ENCODE measurements at places on chromosomes 4 and X. TPM values are rescaled to one million over a fixed set of nuclear protein-coding genes. Genes with fewer than 3 reads are reported as not detected.

Gene CAPN6
- total RNA-seq, result not detected

GRCh38 chr4:161869511-161869910, 294.3 kb downstream of the FSTL5 start:
- no peak for DNase-seq

GRCh38 chrX:118637997-118638396, 89.4 kb upstream of the IL13RA1 start:
- no peak for DNase-seq

Gene CENPVL2
- total RNA-seq, result not detected

GRCh38 chrX:129738466-129739308, at the start of gene XPNPEP2:
XPNPEP2 (plus strand) TSS chrX:129738979; CDS start chrX:129739214, 235 bp downstream.
- DNase-seq, result no peak

DNA sequence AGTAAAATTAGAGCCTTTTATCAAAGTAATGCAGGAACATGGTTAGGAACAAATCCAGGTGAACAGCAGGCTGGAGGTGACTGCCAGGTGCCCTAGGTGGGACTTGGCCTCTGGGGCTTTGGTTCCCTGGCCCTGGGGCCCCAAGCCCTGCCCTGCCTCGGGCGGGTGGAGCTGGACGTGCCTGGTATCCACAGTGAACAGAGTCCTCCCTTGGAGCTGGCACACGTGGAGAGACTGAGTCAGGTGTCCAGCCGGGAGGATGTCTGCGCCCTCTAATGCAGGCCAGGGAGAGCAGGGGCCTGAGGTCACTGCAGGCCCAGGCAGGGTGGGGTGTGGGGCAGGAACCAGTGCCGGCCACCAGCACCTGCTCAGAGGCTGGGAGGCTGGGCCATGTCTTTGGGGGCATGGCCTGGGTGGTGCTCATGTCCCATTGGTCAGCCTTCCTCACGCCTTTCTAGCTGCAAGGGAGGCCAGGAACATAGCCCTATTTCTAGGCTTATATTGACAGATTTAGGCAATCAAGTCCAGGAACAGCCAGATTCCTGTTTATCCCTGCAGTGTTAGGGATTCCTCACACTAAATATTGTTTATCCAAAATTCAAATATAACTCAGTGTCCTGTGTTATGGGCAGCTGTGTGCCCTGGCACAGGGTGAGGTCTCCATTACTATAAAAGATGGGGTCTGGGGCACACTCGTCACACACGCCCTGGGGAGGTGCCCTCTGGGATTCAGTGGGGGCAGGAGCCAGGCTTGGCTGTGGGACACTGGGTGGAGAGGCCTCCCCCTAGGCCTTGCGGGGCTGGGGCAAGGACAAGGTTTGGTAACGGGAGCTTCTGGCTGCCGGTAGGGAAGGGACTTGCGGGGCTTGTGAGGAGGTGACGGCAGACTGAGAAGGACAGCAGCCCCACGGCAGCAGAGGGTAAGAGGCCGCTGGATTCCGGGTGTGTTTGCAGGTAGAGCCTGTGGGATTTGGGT, 14.3 kb upstream of the NAT8L start:
- no peak for DNase-seq

Gene UGT2B10
- total RNA-seq, result not detected

DNA sequence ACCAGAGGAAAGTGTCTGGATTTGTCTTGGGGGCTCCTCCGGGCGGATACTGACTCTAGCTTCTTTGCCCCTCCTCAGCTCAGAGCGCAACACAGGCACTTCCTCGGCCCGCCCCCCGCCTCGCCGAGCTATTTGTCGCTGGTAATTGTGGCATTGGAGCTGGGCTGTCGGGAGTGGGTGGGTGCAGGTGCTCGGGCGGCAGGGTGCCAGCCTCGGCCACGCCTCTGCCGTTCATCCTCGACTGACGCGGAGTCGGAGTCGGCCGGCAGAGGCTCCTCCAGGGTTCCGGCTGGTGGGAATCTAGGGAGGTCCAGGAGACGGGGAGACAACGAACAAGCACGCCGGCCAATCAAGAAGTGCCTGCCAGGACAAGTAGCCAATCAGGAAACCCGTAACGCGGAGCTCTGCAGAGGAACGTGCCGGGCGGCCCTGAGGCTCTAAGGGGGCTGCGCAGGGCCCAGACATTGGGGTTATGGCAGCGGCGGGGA, 3.9 kb upstream of the SYN1 start:
- DNase-seq, result peak; percentile 39

- no peak for DNase-seq
Measured at GRCh38 chrX:19758539-19758938, 128.9 kb downstream of the SH3KBP1 start.

DNA sequence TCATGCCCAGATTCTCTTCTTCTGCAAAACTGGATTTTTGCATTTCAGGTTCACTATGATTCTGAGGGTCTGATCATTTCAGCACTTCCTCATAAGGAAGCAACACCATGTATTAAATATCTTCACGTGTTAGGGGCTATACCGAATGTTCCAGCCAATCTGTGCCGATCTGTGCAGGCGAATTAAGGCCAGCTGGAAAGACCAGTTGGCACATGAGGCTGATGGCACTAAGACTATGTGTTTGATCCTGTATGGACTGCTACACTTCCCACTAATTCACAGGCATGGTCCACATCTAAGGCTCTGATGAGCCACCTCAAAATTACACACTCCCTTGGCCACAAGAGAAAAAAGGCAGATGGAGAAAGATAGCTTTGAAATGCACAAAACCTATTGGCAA, 28.8 kb downstream of the KDR start:
- no peak for DNase-seq

Gene RASSF6
- total RNA-seq, result 0.06 TPM

GRCh38 chrX:124337916-124338315, 5.5 kb downstream of the TEX13D start:
- DNase-seq, result no peak

Gene PTPN13
- 0.06 TPM for total RNA-seq

- no peak for DNase-seq
Measured at GRCh38 chrX:78514852-78515251, 144.3 kb downstream of the RTL3 start.

GRCh38 chr4:76235915-76236314, 15.6 kb upstream of the FAM47E start:
- DNase-seq, result no peak

- DNase-seq, result no peak
Measured at GRCh38 chr4:18869166-18869565, 847.6 kb upstream of the LCORL start.

DNA sequence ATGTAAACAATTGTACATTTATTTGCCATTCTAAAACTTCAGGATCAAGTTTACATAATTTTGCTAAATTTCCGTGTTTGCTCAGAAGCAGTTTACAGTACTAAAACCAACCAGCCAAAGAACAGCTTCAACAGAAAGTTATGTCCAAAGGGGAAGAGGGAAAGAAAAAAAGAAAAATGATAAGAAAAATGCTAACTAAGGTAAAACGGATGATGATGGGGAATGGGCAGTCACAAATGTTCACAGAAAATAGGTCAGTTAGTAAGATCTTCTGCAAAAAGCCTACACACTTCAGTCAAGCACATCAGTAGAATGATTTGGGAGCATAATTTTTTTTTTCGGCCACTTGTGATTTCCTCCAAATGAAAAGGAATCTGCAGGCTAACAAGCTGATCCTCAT, 6.3 kb upstream of the COX18 start:
- DNase-seq, result no peak

DNA sequence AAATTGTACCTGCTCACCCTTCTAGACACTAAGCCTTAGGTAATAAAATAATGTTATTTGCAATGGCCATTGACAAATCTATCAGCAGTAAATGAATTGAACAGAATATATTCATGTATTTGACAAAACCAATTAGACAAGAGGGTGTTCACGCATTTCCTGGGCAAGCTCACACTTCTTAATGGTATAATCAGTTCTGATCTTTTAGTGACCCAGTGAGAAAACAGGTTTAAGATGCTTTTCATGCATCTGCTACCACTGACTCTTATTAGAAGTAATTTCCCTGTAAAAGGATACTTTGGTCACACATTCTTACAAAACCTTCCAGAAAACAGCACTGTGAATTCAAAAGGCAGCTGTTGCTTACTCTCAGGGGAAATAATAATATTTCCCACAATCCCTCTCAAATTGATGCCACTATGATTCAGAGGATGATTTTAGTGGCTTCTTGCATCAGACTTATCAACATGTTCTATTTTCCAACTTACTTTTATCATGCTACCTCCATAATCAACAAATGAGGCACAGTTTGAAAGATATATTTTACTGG, 313.9 kb upstream of the NWD2 start:
- no peak for DNase-seq

Gene CENPU
- total RNA-seq, result 50.1 TPM

- DNase-seq, result peak; percentile 76
Measured at GRCh38 chr4:140427106-140427918, at the start of gene CLGN. CLGN (minus strand) TSS chr4:140427648; CDS start chr4:140413078, 14,570 bp downstream.

DNA sequence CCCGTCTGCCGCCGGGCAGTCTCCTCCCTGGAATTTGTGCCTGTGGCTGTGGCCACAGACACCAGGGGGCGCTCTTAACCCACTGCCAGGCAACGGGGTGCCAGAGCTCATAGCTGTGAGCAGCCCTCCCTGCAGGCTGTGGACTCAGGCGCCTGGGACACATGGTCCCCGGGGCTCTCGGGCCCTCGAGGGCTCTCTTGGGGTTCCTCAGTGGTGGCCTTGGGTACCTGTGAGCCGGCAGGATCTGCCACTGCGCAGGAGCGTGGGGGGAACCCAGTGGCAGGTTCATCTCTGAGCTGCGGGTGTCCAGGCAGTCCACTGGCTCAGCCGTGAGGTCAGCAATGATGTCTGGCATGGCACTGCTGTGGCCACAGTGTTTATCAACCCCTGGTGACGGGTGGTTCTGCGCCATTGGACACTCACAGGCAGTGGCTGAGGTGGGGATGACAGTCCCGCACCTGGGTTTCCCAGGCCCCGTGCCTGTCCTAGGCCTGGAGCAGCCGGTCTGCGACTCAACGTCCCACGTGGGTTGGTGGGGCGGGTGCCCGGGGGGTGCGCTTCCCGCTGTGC, 37.2 kb downstream of the PCGF3 start:
- DNase-seq, result peak; percentile 82

- DNase-seq, result no peak
Measured at GRCh38 chr4:102518703-102519131, 17.6 kb downstream of the NFKB1 start.

DNA sequence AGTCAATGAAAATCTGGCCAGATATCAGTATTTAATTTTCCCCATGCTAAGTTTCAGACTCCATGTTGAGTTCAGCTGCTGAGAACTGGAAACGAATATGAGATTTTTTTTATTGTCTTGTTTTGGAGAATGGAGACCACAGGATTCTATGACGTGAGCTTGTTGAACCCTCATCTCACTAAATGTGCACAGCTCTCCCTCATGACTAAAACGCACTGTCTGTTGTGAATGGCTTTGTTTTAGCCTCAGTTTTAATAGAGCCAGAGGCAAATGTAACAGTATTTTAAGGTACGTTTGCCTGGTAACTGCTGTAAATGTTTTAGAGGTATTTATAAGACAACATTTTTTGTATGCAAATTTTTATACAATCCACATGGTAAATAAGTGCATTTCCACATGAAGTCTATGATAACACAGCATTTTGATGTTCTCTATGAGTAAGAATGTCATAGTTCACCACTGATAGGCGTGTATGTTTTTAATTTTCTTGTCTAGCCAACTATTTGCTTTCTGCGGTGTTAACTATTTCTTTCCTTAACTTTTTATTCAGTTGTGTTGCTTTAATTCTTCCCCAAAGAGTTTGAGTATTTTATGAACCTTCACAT, 1159.3 kb upstream of the TENM3 start:
- DNase-seq, result no peak

GRCh38 chr4:96913441-96914080, 1073.7 kb downstream of the PDHA2 start:
- no peak for DNase-seq

Gene ABRAXAS1
- total RNA-seq, result 20.1 TPM

Gene SOWAHB
- total RNA-seq, result not detected

Gene MAGEA12
- not detected for total RNA-seq

Data from activated naive CD8-positive, alpha-beta T cell treated with anti-CD3 and anti-CD28 coated beads, Interleukin-2, amount 10 ng/mL, durations not matched to agents 7 days and 5 days (primary cell).